ENCODE measurements at places on chromosomes 5 and 9.

DNA sequence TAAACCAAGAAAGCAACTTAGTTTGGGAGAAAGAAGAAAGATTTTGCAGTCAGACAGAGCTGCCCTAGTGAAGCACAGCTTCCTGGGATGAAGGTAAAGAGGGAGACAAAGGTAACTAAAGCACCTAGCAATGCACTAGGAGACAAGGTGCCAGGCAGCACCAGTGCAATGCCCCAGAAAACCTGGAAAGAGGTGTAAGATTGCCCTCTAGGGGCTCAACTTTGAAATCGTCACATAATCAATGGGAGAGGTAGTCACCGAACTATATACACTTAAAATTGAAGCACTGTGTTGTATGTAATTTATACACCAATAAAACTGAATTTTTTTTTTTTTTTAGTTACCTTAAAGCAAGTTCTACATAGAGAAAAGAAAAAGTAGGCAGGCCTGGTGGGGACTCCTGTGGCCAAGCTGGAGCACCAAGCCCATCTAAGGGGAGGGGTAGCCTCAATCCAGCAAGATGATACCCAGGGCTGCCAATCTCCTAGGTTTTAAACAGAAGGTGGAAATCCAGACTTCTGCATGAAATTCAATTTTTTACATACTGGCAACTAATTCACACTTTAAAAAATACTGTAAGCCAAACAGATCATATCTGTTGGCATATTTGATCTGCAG is 48.2 kb downstream of the CDK5RAP2 start:
- DNase-seq, result no peak

DNA sequence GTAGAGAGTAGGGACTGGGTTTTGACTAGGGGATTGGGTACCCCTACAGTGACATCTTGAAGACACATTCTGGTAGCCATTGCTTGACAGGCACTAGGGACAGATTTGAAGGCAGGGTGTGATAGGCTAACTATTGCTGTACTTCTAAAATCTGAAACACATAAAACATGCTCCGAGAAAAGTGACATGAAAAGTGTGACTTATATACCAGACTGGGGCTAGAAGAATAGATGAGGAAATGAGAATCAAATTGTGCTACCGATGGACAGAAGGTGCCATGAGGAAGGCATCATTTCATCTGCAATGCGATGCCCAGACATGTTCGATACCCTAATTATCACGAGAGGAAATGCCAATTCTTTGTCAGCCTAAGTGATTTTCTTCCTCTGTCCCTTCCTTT is 475.8 kb downstream of the SPOCK1 start:
- DNase-seq, result no peak

DNA sequence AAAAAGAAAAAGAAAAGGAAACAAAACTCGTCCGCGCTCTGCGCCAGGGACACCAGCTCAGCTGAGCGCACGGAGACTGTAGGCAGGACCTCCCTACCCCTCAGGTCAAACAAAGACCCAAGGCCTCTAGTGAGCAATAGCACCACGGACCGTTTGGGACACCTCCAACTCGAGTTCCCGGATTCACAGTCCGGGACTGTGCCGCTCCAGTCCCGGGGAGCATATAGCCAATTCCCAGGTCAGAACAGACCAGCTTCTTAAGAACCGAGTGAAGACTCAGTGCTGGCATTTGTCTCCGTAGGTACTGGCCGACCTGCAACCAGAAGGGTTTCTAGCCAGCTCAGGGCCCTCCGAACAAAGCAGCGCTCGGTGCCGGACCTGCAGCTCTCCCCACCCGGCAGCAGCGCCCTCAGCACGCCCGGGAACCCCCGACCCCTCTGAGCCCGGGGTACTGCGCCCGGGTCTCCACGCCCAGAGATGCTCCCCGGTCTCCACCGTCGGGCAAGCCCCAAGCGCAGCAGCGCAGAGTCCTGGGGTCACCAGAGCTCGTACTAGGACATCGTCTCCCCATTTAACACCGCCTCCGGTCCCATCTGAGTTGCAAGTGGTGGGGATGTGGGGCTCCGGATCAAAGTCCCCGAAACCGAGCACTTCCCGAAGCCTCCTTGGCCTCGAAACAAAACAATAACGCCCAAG is 591 bp downstream of the ABCA1 start:
- DNase-seq, result no peak

- no peak for DNase-seq
Measured at GRCh38 chr9:115114546-115114945, 3.4 kb downstream of the TNC start.

DNA sequence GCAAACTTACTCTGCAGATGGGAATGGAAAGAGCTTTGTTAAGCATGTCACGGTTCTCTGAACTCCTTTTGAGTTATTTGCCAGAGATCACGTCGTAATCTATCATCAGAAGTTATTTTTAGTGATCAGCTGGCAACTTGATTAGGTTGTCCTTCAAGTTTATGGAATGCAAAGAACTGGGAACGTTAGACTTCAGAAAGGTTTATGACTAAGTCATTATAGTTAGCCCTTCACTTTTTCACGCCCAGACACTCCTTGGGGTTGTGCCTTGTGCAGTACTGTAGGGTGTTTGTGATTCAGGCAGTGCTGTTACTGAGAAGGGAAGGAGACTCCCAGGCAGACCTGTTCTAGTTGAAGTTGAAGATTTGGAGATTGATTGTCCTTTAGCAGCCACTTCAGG is 26.8 kb upstream of the PHF2 start:
- DNase-seq, result no peak

- DNase-seq, result no peak
Measured at GRCh38 chr5:21058289-21058688, 1070.3 kb upstream of the CDH18 start.

Data from stimulated activated CD8-positive, alpha-beta memory T cell treated with anti-CD3 and anti-CD28 coated beads, Interleukin-12 subunit alpha, Interleukin-12 subunit beta, amount 100 ng/mL, for 1 hour (primary cell).